ENCODE measurements at places on chromosomes 4 and X. TPM values are rescaled to one million over a fixed set of nuclear protein-coding genes. Genes with fewer than 3 reads are reported as not detected.

Gene AMBN
- not detected for total RNA-seq

Gene MAGEE1
- 4.7 TPM for total RNA-seq

Gene MAOA
- 0.10 TPM for total RNA-seq

Gene UCP1
- not detected for total RNA-seq

Measured in activated CD4-positive, alpha-beta T cell treated with anti-CD3 and anti-CD28 coated beads, Interleukin-2, amount 10 ng/mL, durations not matched to agents 7 days and 5 days (primary cell).